ENCODE measurements at places on chromosomes 3 and 15.

DNA sequence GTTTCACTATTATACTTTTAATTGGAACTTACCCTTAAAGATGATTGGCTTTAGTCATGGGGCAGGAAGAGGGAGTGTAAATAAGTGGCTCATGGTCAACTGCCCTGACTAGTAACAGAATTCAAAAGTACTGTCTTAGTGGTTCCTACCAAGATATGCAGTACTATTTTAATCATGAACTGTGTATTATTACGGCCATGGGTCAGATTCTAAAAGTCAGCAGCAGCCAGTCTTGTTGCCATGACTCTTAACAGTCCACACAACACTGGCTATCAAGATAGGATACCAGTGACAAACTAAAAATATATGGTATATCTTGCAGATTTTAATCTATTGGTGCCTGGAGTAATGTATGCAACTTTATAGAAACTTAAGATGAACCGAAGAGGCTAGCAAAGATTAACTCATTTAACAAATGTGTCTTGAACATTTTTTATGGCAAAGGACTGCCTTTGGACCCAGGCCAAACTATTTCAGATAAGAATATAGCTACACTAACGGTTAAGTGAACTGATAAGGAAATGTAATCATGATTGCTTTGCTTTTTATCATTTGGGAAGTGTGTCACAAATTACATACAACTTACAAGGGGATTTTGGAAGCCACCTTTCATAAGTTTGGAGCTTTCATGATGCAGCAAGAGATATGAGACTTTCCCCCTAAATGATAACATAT is 163.7 kb downstream of the TCF12 start:
- DNase-seq = no peak

DNA sequence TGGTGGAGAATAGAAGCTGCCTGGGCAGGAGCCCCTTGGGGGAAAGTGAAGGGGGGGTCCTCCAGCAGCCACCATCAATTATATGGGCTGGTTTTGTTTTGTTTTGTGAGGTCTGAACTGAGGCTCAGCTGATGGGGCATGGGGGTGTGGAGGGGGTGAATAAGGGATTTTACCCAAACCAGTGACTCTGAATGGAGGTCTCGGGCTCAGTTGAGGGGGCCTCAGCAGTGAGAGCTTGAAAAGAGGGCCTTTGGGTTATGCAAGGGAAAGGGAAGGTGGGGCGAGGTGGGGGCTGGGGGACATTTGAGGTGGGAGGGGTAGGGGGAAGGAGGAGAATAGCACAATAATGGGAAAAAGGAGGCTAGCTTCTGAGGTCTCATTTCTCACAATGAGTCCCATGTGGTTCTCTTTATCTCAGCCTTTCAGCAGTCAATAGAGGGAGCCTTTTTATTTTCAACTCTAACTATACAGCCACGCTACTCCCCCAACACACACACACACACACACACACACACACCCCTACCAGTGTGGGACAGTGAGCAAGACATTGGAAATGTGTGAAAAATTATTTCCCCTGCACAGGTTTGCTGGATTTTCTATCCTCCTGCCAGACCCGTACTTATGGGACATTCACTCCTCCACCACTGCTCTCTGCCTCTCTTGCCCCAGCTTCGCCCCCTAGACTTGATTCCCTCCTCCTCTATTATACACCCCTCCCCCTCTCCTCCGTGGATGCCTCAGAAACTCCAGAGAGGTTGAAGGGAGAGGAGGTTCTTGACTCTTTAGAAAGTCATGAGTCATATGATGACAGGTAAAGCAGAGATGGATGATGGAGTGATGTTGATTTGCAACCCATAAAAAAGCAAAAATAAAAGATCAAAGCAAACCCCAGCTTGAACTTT is 96.0 kb downstream of the GTPBP8 start:
- DNase-seq = no peak

DNA sequence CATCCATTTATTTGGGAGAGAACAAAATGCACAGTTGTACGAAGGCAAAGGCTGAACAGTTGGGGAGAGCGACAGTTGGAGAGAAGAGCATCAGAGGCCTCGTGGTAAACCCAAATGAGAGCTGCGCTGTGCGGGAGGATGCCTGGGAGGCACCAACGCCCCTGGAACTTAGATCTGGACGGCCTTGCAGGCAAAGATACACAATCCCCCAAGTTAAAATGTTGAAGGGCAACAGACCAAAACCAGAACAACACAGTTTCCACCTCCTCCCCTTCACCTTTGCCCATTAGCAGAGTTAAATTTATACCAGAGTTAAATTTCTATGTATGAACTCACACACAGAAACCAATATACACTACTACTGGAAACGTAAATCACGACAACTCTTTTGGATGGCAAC is 339.6 kb downstream of the RORA start:
- no peak for DNase-seq

DNA sequence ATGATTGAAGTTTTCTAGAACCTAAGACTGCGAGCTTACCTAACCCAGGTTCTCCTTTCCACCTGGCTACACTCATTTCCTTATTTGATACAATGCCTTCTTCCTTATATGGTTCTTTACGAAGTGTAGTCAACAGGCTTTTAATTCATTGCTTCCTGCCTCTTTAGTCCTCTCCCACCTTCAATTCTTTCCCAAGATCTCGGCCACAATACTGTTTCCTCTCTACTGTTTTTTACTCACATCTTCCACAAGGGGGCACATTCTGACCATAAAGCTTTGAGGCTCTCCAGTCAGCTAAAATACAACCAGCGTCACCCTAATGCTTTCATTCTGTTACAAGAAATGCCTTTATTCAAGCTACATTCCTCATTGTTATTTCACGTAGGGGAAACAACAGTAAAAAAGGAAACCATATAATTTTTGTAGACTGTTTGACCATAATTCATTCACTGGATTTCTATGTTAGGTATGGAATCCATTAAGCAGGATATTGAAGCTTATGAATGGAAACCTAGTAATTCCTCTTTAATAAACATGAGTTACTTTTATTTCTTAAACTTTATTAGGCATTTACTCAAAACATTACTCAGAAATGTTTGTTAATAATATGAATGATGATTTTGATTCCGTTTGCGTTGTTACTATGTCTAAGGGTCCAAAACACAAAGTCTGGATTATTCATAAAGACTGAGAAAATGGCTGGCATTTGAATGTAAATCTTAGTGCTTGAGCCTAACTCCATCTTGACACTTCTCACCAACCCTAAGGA is 29.5 kb upstream of the VEPH1 start:
- DNase-seq = peak; percentile 86

- DNase-seq = peak; percentile 71
Measured at GRCh38 chr15:93246266-93247242, 157.5 kb upstream of the RGMA start.

GRCh38 chr3:50415061-50415460 is 55.7 kb upstream of the TMEM115 start:
- no peak for DNase-seq

- DNase-seq = no peak
Measured at GRCh38 chr15:60372227-60372626, 25.6 kb downstream of the ANXA2 start.

- no peak for DNase-seq
Measured at GRCh38 chr3:176870451-176870850, 326.8 kb downstream of the TBL1XR1 start.

DNA sequence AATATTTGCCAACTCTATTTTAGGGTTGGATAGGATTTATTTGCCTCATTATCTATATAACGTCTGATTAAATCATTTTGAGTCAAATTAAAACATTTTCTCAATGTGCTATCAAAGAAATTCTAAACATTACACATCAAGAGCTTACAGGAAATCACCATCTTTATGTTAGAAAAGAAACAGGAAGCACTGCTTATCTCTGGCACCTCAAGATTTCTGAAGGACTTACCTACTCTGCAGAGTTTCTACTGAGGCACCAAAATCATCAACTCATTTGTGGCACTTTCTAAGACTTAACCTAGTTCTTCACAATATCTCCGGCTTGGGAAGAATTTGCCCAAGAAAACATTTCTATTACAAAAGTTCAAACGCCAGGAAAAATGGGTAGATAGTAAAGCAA is 181.3 kb upstream of the EOMES start:
- DNase-seq = no peak

- DNase-seq = no peak
Measured at GRCh38 chr3:165389064-165389463, 192.9 kb upstream of the SLITRK3 start.

- DNase-seq = no peak
Measured at GRCh38 chr3:157098823-157099185, 61.1 kb downstream of the CCNL1 start.

DNA sequence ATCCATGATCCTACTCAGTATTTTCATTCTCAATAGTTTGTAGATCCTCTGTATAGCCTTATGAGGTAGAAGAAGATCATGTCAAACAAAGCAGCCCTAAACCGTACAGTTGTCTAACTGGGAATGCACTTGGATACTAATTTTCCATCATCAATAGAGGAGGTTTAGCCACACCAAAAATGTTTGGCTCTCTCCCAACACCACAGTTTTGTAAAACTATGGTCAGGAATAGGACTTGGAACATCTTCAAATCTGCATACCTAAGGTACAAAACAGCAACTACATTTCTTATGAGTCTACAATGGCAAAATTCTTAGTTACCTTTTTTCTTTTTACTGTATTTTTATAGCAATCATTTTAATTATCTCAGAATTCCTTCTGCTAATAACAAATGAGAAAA is 1001.6 kb downstream of the ROBO2 start:
- peak; percentile 36 for DNase-seq

DNA sequence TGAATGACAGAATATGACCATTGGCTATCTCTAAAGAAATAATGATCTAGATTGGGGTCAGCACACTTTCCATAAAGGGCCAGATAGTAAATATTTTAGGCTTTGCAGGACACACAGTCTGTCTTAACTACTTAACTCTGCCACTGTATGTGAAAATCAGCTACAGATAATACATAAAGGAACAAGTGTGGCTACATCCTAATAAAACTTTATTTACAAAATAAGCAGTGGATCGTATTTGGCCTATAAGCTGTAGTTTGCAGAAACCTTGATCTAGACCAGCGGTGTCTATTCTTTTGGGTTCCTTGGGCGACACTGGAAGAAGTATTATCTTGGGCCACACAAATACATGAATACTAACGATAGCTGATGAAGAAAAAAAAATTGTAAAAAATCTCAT is 27.6 kb downstream of the GSK3B start:
- no peak for DNase-seq

DNA sequence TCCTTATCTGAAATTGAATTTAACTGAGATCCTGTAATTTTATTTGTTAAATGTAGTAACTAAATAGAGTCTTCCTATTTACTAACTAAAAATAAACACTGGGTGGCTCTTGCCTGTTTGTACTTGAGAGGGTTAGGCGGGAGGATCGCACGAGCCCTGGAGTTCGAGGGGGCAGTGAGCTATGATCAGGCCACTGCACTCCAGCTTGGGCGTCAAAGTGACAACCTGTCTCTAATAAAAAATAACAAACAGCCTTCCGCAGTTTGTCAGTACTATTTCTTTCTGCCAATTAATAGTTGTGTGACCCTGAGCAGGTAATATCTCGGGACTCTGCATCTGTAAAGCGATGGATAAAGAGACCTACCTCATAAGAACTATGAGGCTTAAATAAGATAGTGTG is 768 bp upstream of the PDE12 start:
- DNase-seq = no peak

DNA sequence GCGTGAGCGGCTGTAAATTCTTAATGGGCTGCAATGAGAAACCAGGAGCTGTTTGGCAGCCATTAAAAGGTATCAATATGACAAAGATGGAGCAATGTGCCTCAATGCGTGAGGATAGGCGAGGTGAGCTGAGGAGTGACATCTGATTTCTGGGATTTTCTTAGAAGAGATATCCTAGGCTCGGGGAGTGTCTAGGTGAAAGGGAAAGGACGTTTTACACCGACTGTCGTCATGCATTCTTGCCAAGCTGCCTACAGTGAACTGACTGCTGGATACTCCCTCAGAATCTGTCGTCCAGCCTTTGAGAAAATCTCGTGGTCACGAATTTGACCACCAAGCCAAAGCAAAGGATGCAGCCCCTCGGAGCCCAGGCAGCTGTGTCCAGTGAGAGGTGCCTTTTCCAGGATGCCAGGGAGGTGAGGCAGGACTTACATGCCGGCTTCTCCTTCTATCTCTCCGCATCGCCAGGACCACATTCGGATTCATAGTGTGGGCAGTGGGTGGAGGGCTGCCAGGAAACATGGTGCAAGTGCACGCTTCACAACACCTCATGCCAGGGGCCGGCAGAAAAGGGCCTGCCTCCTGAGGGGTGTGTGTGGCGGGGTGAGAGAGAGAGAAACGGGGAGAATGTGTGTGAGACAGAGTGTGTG is 80.3 kb upstream of the ABHD17C start:
- DNase-seq = no peak

DNA sequence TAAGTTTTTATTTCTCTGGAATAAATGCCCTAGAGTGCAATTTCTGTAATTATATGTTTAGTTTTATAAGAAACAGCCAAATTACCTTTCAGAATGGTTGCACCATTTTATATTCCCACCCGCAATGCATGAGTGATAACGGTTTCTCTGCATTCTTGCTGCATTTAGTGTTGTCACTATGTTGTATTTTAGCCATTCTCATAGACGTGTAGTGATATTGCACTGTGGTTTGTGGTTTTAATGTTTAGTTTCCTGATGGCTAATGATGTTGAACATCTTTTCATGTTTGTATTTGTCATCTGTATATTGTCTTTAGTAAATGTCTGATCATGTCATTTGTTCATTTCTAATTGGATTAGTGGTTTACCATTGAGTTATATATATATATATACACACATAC is 73.0 kb upstream of the GOLIM4 start:
- no peak for DNase-seq

DNA sequence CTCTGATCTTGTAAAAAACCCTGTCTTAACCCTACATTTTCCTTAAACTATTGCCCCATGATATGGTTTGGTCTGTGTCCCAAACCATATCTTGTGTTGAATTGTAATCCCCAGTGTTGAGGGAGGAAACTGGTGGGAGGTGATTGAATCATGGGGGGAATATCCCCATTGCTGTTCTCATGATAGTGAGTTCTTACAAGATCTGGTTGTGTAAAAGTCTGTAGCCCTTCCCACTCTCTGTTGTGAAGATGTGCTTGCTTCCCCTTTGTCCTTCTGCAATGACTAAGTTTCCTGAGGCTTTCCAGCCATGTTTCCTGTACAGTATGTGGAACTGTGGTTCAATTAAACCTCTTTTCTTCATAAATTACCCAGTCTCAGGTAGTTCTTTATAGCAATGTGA is 881.4 kb downstream of the DIPK2A start:
- DNase-seq = no peak

DNA sequence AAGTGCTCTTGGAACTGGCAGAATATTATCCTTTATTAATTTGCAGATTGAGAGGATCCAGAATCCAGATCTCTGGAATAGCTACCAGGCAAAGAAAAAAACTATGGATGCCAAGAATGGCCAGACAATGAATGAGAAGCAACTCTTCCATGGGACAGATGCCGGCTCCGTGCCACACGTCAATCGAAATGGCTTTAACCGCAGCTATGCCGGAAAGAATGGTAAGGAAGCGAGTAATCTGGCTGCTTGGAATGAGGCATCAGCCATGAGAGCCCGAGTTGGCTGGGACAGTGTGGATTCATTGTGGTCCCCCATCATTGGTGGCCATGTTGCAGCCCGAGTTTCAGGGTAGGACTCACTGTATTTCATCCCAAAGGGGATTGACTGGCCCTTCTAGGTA is 47.1 kb downstream of the PARP14 start:
- DNase-seq = no peak

Data from NCI-H1105 treated with DMSO at 0.1 percent for 48 hours (cell line).